Eye (tissue), 1 donor: ENCODE measurements at places on chromosomes 4 and X.

DNA sequence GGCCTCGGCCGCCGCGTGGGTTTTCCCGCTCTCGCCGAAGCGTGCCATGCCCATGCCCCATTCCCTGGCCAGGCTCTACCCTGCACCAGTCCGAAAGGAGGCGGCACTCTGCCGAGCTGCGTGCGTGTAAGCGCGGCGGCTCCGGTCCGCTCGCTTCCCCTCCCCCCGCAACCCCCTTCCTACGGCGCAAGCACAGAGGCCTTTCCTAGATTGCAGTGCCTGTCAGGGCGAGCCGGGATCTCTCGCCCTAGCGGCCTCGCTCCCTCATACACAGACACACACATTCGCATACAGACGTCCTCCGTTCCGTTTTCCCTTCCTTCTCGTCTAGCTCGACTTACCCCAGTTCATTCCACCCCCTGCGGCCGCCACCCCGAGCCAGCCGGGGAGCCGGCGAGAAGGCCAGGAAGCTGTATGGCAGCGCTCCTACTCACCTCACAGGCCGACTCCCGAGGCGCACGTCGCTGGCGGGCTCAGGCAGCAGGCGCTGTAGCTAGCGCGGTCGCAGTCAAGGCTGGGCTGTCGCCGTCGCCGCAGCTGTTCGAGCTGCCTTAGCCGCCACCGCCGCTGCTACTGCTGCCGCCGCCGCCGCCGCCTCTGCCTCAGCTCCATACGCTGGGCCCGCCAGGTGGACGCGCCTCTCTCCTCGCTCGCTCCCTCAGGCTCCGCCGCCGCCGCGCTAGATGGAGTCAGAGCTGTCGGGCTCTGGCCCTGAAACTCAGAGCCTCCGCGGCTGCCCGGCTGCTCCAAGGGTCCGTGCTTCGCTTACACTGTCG lies 615 bp downstream of the NEXMIF start:
- peak; percentile 83 for DNase-seq

GRCh38 chrX:13168269-13168668 lies 123.8 kb upstream of the FAM9C start:
- DNase-seq: no peak

DNA sequence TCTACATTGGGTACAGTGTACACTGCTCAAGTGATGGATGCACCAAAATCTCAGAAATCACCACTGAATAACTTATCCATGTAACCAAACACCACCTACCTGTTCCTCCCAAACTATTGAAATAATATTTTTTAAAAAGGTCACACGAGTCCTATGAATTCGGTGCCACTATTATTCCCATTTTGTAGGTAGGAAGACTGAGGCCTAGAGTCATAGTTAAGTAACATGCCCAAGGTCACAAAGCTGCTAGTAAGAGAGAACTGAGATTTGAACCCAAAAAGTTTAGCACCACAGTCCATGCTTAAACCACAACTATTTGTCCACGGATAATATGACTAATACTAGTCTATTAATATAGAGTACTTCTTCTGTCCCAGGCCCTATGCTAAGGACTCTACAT lies 2.7 kb downstream of the ARHGEF6 start:
- DNase-seq: no peak

GRCh38 chr4:159503236-159504008 lies 400.5 kb downstream of the RAPGEF2 start:
- DNase-seq: peak; percentile 63

- DNase-seq: no peak
These were observed 471 bp upstream of the PLAC8 start for GRCh38 chr4:83115000-83115399.

- no peak for DNase-seq
These were observed 89.8 kb upstream of the ADGRG2 start for GRCh38 chrX:19212037-19212436.

GRCh38 chr4:28730304-28730703 lies 1869.7 kb downstream of the STIM2 start:
- no peak for DNase-seq

DNA sequence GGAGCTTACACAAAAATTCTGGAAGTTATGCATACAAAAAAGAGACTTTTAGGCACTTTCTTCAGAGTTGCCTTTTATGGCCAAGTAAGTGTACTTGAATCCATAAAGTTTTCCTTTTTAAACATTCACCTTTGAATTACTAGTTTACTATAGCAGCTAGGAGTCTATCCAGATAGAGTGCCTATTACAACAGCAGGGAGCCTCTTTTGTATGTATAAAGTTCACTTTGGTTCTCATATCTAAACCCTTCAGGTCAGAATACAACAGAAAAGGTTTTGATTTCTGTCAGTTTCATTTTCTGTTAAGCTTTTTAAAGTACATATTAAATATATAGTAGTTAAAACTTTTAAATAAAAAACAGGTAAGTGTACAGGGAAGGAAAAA lies 51.4 kb upstream of the IL13RA1 start:
- DNase-seq: no peak

DNA sequence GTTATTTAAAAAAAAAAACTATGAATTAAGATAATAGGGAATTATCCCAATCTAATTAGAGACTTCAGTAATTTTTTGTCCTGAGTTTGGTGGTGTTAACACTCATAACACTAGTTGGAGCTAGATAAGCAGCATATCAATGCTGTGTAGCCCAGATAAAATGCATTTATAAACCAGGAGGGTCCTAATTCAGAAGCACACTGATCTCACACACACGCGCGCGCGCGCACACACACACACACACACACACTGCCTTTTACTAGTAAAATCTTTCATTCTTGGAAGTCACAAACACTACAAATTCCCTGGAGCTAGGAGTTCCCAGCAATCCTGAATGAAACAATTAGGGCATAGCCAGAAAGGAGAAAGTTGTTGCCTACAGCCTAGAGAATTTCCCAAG lies 3.2 kb downstream of the UNC5C start:
- peak; percentile 53 for DNase-seq

- no peak for DNase-seq
These were observed 56.6 kb downstream of the TMEM131L start for GRCh38 chr4:153522802-153523094.

DNA sequence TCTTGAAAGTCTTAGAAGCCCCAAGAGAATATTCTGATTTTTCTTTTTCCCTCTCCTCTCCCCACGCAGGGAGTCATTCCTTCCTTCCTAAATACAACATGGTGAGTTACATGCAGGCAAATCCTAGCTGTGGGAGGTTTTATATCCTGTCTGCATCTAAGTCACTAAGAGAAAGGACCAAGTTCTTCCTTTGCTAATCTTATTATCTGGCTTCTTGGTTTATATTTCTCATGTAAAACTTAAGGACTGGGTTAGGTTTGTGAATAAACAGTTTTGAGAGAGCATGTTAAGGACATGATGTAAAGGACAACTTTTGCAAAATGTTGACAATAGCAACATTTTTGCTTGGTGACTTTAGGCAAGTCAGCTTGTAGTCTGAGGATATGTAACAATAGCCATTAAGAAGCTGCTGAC lies 5.1 kb upstream of the CXCL9 start:
- DNase-seq: no peak

- peak; percentile 56 for DNase-seq
These were observed 733 bp downstream of the CCNA2 start for GRCh38 chr4:121822796-121823504.

DNA sequence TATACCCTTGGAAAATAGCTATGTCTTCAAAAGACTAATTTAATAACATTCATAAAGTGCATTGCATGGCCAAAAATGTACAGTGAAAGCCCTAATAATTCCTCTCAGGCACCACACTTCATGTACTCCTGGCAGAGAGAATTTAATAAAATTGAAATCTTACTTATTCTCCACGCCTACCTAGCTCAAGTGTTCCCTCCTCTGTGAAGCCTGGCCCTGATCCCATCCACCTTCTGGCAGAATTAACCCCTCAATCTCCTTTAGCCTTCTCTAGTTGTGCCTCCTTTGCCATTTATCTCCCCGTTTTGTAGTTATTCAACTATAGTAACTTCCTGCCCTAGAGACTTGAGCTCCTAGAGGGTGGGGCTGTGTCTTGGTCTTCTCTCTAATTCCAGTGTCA lies 26.7 kb downstream of the ACE2 start:
- DNase-seq: no peak

DNA sequence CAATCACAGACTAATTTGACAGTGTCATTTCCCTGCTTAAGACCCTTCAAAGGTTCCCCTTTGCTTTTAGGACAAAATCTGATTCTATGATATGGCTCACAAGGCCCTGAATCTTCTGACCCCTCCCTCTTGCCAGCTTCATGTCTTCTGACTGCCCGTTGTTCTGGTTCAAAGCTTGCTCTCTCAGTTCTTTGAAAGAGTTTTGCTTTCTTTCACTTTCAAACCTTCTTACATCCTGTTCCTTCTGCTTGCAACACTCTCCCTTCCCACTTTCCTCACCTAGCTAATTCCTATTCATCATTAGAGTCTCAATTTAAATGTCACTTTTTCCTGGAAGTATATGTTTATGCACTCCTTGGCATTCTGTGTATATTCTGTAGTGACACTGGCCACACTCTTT lies 299.2 kb downstream of the IDS start:
- no peak for DNase-seq

DNA sequence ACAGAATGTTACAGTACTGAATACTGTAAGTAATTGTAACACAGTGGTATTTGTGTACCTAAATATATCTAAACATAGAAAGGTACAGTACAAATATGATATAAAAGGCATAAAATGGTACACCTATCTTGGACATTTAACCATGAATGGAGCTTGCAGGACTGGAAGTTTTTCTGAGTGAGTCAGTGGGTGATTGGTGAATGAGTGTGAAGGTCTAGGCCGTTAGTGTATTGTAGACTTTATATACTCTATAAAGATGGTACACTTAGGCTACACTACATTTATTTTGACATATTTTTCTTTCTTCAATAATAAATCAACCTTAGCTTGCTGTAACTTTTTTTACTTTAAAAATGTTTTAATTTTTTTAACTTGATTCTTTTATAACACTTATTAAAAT lies 422.5 kb upstream of the FSTL5 start:
- DNase-seq: no peak
